ENCODE measurements at places on chromosomes 12 and 14.

- no peak for DNase-seq
Measured at GRCh38 chr12:57370696-57371095, 60.1 kb downstream of the R3HDM2 start.

GRCh38 chr12:58458102-58458501 is 462.2 kb downstream of the LRIG3 start:
- no peak for DNase-seq

GRCh38 chr12:9365296-9365695 is 157.1 kb upstream of the PZP start:
- DNase-seq, result no peak

GRCh38 chr12:54935235-54935951 is 49.2 kb downstream of the TESPA1 start:
- DNase-seq, result no peak

GRCh38 chr12:53978477-53979356 is 4.0 kb upstream of the HOTAIR start:
- no peak for DNase-seq

DNA sequence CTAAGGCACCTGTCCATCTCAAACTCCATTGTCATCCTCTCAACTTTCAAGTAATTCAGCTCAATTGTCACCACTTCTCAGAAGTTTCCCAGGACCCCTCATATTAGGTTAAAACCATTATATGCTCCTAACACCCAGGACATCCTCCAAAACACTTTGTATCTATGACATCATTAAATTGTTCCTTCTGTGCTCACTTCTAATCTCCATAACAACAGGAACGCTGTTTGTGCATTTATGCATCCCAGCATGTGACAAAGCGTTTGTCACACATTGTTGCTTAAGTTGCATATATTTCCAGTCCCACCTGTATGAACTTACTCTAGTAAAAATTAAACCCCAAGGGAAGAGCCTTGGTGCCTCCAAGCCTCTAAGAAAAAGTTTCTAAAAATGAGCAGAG is 133.9 kb downstream of the TBX5 start:
- DNase-seq, result no peak
